ENCODE measurements at places on chromosomes 6 and 20.
A peak's percentile ranks its signal among the peaks of the same experiment; 100 is the strongest.

DNA sequence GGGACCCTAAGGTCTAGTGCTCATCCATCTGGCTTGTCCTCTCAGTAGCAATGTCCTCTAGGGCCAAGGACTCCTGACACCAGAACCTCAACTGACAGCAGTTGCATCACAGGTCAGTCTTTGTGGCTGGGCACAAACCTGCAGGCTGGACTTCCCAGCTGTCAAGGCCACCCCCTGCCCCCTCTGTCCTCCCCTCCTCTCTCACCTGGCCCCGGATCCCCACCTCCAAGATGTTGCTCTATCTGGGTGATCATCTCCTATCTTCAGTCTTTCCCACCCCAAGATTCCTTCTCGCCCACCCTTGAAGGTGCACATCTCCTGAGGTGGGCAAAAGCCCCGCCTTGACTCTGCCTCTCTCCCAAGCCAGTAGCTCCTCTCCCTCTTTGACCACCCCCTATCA, 131.8 kb upstream of the SRSF6 start:
- DNase-seq: no peak
- no peak overlapping the region for H3K27ac ChIP-seq
- H3K4me3 ChIP-seq: no peak overlapping the region
- H3K4me1 ChIP-seq: no peaks in the 10 kb centered on the region
- H3K27me3 ChIP-seq: no peaks in the 10 kb centered on the region
- no peaks in the 10 kb centered on the region for H3K36me3 ChIP-seq

GRCh38 chr6:37838219-37838921, 18.8 kb downstream of the ZFAND3 start:
- H3K4me1 ChIP-seq: no peaks in the 10 kb centered on the region
- no peak for DNase-seq
- no peak overlapping the region for H3K4me3 ChIP-seq
- no peaks in the 10 kb centered on the region for H3K27me3 ChIP-seq
- H3K27ac ChIP-seq: no peak overlapping the region

DNA sequence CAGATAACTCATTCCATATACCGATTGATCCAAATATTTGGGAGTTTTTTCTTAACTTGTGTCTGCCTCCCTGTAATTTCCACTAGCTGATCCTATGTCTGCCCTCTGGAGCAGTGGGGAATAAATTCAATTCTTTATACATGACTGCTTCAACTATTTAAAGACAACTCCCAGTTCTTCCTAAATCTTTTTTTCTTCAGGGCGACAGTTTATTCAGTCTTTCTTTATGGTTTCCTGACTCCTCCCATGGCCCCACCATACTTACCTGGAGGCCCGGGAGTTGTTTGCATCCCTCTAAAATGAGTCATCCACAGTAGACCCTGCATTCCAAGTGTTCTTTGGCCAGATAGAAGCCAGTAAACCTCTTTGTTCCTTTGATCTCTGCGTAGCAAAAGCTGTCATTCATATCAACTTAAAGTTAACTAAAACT, 73.6 kb downstream of the LCA5 start:
- no peaks in the 10 kb centered on the region for H3K4me1 ChIP-seq
- no peak overlapping the region for H3K27ac ChIP-seq
- H3K36me3 ChIP-seq: no peaks in the 10 kb centered on the region
- no peak overlapping the region for H3K4me3 ChIP-seq
- DNase-seq: peak; percentile 54

DNA sequence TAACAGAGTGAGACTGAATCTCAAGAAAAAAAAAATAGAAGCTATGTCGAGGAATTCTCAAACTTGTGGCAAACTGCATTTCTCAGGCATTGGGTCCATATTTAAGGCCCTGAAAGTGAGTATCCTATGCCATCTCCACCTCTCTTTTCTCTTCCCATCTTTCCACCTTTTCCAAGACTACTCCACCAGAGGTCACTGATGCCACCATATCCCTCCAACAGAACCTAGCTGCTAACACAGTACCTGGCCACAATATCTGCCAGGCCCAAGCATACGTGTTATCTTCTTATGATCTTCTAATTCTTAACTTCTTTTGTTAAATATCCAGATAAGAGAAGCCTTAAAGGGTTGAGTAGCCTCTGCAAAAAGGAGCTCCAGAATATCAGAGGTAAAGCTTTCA, 8.2 kb upstream of the ADGRF4 start:
- DNase-seq: no peak
- H3K36me3 ChIP-seq: no peaks in the 10 kb centered on the region
- no peaks in the 10 kb centered on the region for H3K4me1 ChIP-seq
- H3K27me3 ChIP-seq: no peaks in the 10 kb centered on the region
- no peak overlapping the region for H3K4me3 ChIP-seq

- H3K4me3 ChIP-seq: no peak overlapping the region
- no peak overlapping the region for H3K27ac ChIP-seq
- H3K4me1 ChIP-seq: no peaks in the 10 kb centered on the region
- DNase-seq: no peak
- no peaks in the 10 kb centered on the region for H3K27me3 ChIP-seq
Observed at GRCh38 chr6:20068421-20068988, 143.8 kb downstream of the MBOAT1 start.

DNA sequence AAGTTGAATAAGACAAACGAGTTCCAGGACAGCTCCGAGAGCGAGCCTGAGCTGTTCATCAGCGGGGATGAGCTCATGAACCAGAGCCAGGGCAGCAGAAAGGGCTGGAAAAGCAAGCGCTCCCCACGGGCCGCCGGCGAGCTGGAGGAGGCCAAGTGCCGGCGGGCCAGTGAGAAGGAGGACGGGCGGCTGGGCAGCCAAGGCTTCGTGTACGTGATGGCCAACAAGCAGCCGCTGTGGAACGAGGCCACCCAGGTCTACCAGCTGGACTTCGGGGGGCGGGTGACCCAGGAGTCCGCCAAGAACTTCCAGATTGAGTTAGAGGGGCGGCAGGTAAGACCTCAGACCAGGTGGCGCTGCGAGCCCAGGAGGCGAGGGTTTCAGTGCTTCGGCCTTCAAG, 56.0 kb upstream of the TMEM181 start:
- no peak overlapping the region for H3K4me3 ChIP-seq
- DNase-seq: no peak
- no peak overlapping the region for H3K27ac ChIP-seq
- no peaks in the 10 kb centered on the region for H3K4me1 ChIP-seq
- no peaks in the 10 kb centered on the region for H3K27me3 ChIP-seq

DNA sequence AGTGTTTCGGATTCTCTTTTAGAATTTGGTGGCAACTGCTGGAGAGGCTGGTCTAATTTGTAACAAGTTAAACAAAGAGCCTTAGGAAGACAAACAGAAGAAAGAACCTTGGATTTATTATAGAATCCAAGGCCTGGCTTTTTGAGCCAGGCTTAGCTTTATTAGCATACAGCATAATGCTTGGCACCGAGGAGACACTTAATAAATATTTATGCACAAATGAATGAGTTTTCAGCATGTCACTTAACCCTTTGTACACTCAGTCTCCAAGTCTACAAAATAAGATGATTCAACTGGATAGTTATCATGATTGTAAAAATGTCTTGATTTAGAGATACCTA, 38.2 kb upstream of the AFDN start:
- no peak for DNase-seq
- H3K27me3 ChIP-seq: no peaks in the 10 kb centered on the region
- no peaks in the 10 kb centered on the region for H3K4me1 ChIP-seq
- no peak overlapping the region for H3K27ac ChIP-seq
- H3K4me3 ChIP-seq: no peak overlapping the region

Measured in colonic mucosa (tissue), 4 donors.